ENCODE measurements at places on chromosomes 3 and 15.

DNA sequence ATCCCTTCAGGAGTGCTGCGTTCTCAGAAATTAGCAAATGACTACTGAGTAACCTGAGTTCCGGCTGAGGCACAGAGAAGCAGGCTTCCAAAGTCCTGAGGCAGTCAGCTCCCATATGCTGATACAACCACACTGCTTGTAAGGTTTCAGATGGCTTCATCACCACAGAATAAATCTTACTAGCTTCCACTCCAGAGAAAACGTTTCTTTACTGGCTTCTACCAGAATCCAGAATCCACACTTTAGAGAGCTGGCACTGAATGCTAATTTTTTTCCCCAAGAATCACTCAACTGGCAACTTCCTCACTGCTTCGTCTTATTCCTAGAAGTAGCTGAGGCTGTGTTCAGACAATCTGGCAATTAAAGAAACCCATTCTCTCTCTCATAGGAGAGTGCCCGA is 21.4 kb downstream of the TAMM41 start:
- DNase-seq: no peak

GRCh38 chr3:49412632-49413337 is 562 bp downstream of the TCTA start:
- DNase-seq: no peak

- no peak for DNase-seq
Observed at GRCh38 chr3:71262364-71263265, 320.9 kb downstream of the FOXP1 start.

GRCh38 chr15:54150255-54150654 is 172.0 kb downstream of the UNC13C start:
- no peak for DNase-seq

DNA sequence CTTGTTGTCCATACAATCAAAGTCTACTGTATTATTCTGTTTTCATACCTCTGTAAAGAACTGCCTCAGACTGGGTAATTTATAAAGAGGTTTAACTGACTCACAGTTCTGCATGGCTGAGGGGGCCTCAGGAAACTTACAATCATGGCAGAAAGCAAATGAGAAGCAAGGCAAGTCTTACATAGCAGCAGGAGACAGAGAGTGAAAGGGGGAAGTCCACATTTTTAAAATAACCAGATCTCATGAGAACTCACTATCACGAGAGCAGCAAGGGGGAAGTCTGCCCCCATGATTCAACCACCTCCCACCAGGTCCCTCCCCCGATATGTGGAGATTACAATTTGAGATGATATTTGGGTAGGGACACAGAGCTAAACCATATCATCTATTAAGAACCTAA is 724.6 kb upstream of the CBLB start:
- no peak for DNase-seq

DNA sequence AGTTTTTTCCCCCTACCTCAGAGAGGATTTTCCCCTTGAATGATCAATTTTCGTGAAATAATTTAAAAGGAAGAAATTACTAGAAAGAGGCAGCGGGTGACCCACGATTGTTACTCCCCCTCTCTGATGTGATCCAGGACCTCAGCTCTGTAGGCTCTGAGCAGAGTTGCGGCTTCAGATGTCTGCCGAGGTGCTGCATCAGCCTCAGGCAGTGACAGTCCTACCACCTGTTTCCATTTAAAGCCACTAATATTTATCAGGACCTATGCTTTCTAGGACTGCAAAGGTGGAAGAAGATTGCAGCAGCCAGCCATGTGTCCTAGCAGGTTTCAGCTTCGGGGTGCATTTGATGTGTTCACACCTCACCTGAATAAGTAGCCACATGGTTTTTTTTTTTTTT is 294.8 kb upstream of the C2CD4B start:
- DNase-seq: no peak

DNA sequence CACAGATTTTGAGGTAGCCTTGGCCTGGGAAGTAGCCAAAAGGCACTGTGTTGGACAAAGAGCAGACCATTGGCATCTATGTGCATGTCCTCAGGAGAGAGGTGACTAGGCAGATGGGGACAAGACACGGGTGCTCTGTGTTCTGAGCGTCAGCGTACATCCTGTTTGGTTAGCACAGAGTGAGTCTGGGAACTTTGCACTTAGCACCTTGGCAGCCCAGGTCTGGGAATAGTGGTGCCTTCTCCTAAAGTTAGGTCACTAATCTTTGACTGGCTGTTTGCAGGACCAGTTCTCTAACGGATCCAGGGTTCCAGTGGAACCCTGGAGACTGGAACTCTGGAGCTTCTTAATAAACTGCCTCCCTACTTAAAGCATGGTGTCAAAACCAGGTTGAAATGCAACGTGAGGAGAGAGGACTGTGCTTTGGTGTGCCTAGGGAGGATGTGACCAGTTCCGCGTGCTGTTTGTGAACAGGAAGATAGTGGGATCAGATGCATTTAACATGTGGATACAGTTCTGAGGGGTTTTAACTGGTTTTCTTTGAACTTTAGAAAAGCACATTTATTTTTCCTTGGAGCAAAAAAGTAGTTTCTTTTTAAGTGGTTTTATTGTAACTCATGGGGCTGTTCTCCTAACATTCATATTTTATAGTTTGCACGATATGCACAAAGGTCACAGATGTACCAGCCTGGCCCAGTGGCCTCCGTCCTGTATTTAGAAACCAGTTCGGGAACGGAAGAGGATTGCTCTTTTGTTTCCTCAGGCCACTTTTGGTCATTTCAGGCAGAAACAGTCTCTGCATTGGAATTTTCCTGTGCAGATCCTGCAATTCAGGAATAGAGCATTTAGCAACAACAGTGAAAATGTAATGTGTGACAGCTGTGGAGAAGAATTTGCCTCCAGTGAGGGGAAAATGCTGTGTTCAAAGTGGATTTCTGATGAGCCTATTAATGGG is 48.8 kb downstream of the ABHD2 start:
- no peak for DNase-seq

All from T-cell (primary cell).